ENCODE measurements at places on chromosomes 2 and 18.

- DNase-seq: no peak
Measured at GRCh38 chr2:128716299-128716721, 397.6 kb upstream of the HS6ST1 start.

DNA sequence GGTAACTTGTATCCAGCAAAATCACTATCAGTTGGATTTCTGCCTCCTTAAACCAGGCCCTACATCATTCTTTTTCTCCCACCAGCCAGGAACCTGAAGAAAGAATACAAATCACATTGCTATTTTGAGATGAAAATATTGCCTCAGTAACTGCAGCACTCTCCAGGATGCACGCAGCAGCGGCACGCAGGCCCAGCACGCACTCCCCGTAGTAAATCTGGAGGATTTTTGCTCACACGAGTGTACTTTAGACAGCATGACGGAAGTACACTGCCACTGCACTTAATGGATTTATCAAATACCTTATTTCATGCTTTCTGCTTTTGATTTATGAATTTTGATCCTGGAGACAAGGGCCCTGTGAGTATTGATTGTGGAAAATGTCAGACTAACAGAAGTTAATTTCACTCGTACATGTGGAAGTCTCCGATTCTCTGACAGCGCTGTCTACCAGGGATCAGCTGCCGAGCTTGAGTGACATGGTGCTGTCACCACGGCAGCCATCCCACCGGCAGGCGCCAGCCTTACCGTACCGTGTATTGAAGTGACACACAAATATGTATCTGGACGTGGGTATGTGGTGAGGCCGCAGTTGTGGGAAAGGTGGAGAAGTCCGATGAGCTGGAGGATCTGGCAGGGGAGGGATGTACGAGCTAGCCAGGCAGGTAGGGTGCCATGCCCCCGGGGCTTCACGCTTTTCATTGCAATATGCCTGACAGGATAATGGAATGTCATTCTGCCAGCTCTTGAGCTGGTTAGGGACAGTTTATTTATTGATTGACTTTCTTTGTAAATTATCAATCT lies 863.7 kb downstream of the GALR1 start:
- no peak for DNase-seq

DNA sequence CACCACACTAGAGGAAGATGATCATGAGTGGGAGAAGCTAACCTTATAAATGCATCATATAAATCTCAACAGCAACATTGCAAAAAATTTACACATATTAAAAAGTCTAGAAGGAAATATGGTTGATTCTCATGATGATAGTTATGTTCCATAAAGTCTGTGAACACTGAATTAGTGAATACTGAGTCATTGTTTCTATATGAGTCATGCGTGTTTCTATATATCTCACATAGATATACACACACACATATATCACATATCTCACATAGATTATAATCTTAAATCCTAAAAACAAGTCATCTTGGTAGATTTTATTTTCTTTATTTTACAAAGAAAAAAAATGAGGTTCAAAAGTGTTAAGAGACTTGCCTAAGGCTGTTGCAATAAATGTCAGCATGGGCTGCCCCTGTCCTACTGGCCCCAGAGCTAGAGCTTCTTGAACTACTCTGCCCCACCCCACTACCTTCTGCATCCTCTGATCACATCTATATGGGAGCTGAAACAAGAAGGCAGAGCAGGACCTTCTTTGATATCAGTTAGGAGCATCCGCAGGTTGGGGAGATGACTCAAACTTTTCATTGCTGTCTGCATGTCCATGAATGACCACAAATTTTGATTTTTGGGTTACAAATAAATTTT lies 81.8 kb upstream of the ADAM23 start:
- DNase-seq: no peak

DNA sequence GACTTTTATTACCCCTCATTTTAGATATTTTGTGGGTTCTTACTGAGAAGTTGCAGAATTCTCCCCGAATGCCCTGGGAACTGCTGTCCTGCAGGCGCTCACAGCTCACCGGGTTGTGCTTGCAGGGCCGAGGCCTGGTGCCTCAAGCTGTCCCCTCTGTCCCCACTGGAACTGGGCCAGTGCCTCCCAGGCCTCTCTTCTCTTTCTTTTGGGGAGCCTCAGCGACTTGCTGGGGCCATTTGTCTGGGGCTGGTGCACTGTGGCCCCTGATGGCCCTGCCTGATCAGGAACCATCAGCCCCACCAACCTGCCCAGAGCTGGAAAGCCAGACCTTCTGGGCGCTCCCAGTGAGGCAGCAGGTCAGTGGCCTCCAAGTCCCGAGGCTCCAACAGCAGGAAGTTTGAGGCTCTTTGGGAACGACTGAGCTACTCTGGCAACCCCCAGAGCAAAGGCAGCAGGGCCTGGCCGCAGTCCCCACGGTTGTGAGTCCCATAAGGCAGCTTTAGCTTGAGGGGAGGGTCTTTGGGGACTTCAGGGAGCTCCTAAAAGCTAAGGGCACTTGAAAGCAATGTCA lies 14.7 kb upstream of the NEU4 start:
- DNase-seq: no peak
